ENCODE measurements at places on chromosomes 5 and 9.

DNA sequence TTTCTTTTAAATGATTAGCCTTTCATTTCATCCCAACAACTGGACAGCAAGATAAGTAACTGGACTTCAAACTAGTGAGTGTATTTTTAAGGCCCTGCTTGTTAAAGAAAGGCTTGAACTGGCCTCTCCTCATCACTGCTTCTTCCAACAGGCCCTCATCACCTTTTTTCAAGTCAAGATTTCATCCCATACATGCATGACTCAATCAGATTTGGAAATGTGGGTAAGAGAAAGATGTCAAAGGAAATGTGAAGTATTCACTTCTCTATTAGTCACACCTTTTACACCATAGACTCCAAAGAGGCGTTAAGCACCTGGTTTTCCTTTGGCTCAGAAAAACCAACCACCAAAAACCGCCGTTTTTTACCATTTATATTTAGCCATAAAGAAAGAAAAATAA is 4.9 kb downstream of the NR4A3 start:
- no peak for DNase-seq

DNA sequence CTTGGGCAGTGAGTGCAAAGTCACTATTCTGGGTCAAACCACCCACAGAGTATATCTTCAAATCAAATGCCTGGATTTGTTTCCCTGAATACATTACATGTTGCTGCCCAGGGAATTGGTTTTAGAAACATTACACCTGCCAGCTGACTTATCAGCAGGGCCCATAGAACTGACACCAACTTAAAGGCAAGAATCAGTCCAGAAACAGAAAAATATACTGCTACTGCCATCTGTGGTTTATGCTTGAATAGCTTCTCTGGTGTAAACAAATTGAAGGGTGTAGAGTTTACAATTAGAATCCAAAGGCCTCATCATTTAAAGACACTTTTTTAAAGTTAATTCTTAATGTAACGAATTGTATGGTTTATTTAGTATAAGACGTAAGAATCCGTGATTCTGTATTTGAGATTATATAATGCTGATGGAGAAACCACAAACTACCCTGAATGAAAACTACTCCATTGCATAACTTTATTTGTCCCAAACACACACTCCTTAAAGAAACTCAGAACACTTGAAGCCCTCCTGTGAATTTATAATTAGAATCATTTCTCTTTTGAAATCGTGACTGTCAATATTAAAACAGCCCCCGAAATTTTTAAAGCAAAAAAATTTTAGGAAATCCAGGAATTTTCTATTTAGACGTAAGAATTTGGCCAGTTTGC is 6.2 kb downstream of the NR6A1 start:
- DNase-seq, result no peak

GRCh38 chr9:124322618-124323432 is 65.1 kb downstream of the NEK6 start:
- DNase-seq, result no peak

GRCh38 chr9:117276444-117276843 is 138.4 kb downstream of the ASTN2 start:
- DNase-seq, result no peak

DNA sequence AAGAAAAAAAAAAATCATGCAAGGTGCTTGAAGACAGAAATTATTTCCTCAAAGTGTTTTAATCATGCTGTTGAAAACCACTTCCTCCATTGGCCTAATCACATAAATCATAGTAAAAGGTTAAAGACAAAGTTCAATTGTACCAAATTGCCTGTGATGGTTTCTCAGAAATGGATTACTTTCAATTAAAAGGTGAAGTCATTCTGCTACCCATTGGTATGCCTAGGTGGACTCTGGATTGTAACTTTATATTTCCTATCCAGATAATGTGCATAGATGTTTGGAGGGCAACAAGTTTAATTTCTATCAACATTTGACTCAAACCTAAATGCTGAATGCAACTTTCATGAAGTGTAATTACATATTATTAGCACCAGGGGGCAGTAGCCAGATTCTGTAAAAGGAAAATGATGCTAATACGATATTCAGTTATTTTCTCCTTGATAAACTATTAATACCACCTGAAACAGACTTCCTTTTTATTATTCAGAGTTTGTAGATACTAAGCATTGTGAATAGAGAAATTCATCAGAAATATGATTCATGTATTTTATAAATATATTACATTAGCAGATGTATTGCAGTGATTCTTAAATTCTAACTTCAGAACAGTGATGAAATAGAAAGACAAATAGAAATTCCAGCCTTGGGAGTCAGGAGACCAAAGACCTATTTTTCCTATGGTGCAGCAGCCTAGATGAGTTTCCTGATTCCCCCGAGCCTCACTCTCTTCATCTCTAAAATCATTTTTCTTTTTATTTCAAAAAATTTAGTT is 148.2 kb downstream of the CAAP1 start:
- DNase-seq, result no peak

GRCh38 chr9:89686126-89686525 is 81.3 kb downstream of the GADD45G start:
- no peak for DNase-seq

GRCh38 chr5:127170918-127171600 is 97.8 kb upstream of the C5orf63 start:
- DNase-seq, result no peak

DNA sequence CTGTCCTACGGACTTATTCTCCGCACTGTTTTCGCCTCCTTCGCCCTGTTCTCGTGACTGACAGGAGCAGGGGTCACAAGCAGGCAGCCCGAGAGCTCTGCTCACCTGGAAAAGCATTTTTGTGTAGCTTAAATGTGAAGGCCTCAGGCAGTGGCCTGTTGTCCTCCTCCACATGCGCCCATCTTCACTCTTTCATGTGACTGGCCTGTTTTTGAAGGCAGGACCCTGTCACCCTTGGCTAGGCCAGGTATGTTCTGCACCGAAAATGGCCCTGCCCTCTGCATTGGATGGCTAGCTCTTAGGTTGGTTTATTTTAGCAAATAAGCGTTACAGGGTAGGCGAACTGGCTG is 614 bp upstream of the CPLANE1 start:
- no peak for DNase-seq

- DNase-seq, result no peak
Observed at GRCh38 chr5:63928451-63928850, 33.8 kb downstream of the HTR1A start.

GRCh38 chr5:79924936-79925893 is 65.8 kb downstream of the MTX3 start:
- no peak for DNase-seq

DNA sequence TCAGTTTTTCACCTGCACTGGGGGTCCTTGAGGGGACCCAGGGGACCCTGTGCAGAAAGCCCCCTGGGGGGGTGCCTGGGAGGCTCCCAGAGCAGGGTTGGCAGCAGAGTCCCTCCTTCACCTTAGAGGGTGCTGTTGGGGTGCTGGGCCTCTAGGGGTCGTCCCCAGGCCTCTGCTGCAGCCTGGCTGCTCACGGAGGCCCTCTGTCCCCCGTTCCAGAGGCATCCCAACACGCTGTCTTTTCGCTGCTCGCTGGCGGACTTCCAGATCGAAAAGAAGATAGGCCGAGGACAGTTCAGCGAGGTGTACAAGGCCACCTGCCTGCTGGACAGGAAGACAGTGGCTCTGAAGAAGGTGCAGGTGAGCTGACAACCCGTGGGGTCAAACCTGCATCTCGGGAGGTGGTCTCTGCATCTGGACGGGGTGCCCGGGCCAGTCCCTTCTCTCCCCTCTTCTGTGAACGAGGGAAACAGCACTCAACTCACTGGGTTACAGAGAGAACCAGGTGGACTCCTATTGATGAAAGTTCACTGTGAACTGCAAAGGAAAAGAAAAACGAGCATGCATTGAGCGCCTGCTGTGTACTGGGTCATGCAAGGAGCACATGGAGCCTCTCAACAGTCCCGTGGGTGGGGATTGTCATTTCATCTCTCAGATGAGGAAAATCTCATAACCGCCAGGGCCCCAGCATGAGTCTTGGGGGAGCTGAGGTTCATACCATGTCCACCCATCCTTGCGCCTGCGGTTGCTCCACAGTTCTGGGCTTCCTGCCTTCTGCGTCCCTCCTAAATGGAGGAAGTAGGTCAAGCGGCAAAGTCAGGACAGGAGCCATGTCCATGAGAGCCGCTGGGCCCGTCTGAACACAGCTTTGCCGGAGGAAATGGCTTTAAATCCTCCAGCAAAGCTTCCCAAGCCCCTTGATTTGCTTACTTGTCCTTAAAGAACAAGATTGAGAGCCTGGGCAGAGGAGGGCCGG is 54.8 kb downstream of the NEK6 start:
- no peak for DNase-seq

Measured in activated T-helper 1 cell treated with Interleukin-2 at 50 U/mL for 16 hours (primary cell).